ENCODE measurements at places on chromosomes 6 and 20.

DNA sequence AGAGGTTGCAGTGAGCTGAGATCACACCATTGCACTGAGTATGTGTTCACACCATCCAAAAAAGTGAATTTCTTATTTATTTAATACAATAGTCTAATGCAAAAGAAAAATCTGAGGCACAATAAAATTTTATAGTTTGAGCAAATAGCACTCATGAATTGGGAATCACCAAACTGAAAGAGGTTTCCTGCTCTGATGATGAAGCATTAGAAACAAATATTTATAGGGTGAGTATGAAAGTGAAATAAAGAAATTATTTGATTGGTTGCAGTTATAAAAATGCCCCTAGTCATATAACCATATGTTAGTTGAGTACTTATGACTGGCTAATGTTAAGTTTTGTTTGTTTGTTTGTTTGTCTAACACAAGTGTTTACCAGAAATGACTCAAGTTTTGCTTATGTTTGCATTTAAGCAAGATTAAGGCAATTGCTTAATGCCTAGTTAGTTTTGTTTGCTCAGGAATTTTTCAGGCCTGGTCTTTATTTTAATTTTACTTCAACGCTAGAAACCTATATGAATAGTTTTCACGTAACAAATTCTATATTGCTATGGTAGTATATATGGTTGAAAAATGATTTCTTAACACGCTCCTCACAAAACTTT is 151.5 kb upstream of the FAM83B start:
- no peak for DNase-seq

DNA sequence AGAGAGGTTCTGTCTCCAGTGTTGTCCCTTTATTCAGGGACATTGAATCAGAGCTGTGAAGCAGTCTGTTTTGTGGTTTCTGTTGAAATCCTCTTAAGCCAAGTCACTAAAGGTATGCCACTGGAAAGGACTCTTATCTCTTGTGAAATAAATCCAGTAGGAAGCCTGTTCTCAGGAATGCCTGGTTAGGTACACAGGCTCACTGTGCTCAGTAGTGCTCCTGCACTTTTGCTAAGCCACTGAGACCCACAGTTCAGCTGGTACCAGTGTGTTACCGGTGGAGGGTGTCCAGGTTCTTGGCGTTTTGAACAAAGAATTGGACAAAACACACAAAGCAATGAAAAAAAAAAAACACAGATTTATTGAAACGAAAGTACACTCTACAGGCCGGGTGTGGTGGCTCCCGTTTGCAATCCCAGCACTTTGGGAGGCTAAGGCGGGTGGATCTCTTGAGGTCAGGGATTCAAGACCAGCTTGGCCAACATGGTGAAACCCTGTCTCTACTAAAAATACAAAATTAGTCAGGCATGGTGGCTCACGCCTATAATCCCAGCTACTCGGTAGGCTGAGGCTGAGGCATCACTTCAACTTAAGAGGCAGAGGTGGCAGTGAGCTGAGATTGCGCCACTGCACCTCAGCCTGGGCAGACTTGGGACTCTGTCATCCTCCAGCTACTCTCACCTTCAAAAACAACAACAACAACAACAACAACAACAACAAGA is 186.1 kb downstream of the JARID2 start:
- DNase-seq: no peak

DNA sequence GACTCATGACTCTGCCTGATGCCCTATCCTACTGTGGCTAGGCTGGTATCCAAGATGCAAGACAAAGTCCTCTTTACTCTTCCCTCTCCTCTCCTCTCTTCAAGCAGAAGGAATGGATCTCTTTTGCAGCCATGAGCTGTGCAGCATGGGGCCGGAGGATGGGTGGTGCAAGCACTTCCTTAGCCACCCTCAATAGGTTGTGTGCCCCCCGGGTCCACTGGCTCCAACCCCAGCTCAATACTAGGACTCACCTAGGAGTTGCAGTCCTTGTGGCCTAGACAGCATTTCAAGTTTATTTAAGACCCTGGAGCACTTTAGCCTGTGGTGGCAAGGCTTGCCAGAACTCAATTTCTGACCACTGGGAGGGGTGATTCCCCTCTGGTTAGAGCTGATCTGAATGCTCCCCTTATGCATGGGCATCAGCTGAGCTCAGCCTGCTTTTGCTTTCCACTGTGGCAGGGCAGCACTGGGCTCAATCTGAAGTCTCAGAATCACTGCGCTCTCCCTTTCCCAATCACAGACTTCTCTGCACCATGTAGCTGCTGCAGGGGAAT is 29.0 kb upstream of the GRM4 start:
- DNase-seq: no peak

DNA sequence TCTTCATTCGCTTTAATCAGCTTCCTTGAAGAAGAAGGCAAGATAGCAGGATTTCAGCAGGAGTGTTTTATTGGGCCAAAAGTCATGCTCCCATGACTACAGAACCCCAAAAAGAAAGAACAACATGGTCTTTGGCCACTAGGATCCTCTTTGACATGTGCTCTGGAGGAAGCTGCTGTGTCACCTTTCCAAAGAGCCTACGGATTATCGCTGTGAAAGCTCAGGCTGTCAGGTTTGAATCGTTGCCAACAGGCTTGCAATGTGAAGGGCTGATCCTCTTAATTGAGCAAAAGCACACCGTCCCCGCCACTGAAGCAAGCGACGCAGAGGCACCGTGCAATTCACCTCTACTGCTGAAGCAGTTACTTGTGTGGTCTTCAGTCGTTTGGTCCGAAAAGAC is 29.0 kb downstream of the MYLIP start:
- DNase-seq: peak; percentile 26

DNA sequence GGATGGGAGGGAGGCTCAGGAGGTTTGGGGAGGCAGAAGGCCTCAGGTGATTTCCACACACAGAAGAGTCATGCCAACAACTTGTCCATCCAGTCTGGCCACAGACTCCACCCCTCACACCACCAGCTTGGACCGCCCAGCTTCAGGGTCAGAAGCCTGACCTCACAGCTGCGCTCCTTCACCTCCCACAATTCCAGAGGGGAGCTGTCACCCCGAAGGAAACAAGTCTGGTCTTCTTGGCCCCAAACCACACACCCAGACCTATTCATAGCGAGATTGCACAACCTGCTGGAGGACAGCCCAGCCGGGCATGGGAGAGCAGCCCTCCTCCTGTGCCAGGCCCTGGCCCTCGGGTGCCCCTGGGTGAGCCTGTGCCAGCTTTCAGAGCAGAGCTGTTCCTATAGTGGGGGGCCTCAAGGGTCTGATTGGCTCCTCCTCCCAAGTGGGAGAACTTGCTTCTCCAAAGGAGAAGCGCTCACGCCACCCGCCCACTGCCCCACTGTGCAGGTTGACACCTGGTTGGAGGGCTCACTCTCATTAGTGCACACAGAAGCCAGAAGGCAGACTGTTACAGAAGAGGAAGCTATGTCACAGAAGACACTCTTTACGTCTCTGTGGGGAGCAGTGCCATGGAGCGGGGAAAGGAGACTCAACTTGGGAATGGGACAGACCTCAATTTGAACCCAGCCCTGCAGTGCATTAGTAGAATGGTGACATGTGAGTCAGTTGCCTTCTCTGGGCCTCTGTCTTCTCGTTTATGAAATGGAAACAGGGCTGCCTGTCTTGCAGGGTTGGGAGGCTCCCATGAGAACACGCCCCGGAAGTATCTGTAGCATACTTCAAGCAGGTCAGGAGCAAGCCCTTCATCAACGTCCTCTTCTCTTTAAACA is 128.8 kb downstream of the FOXO3 start:
- no peak for DNase-seq

- no peak for DNase-seq
Observed at GRCh38 chr6:42171813-42172581, 1.2 kb upstream of the GUCA1A start.

- DNase-seq: no peak
Observed at GRCh38 chr6:147950623-147950987, 392.0 kb upstream of the SASH1 start.

- no peak for DNase-seq
Observed at GRCh38 chr6:43645613-43645964, 753 bp downstream of the RSPH9 start.

DNA sequence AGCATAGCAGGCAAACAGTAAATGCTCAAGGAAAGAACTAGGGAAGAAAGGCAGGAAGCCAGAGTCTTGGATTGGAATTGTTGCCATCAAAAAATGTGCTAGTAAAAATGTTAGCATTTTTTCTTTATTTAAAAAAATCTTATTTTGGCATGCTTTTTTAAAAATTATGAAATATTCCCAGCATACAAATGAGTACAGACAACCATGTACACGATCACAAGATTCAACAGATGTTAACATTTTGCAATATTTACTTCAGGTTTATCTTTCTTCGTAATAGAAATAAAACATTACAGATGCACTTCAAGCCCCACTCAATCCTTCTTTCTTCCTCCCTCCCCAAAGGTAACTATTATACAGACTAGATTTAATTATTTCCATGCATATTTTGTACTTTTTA is 27.4 kb upstream of the NOP56 start:
- DNase-seq: no peak

GRCh38 chr20:45426320-45427016 is 10.5 kb downstream of the PIGT start:
- no peak for DNase-seq

- no peak for DNase-seq
Observed at GRCh38 chr6:130697271-130697994, 129.8 kb upstream of the SMLR1 start.

DNA sequence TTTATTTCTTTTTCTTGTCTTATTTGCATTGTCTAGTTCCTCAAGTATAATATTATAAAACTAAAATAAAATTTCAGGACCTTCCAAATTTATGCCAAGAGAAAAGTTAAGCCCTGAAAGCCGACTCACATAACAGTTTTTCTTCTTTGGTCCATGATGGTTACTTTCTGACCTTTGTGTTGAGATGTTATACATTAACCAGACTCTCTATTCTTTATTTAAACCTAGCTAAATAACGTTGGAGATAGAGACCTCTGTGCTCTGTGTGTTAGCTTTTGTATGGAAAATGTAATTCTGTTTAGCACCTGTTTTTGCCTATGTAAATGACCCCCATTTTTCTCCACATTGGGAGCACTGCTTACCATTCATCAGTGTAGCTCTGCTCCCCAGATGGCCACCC is 352.4 kb downstream of the CD109 start:
- DNase-seq: no peak

- no peak for DNase-seq
Observed at GRCh38 chr20:40771848-40772511, 82.9 kb upstream of the MAFB start.

- no peak for DNase-seq
Observed at GRCh38 chr20:36677422-36677771, 31.4 kb upstream of the SLA2 start.

- no peak for DNase-seq
Observed at GRCh38 chr6:30555816-30556065, 548 bp downstream of the GNL1 start.

GRCh38 chr6:79231101-79231500 is 3.4 kb downstream of the HMGN3 start:
- no peak for DNase-seq

DNA sequence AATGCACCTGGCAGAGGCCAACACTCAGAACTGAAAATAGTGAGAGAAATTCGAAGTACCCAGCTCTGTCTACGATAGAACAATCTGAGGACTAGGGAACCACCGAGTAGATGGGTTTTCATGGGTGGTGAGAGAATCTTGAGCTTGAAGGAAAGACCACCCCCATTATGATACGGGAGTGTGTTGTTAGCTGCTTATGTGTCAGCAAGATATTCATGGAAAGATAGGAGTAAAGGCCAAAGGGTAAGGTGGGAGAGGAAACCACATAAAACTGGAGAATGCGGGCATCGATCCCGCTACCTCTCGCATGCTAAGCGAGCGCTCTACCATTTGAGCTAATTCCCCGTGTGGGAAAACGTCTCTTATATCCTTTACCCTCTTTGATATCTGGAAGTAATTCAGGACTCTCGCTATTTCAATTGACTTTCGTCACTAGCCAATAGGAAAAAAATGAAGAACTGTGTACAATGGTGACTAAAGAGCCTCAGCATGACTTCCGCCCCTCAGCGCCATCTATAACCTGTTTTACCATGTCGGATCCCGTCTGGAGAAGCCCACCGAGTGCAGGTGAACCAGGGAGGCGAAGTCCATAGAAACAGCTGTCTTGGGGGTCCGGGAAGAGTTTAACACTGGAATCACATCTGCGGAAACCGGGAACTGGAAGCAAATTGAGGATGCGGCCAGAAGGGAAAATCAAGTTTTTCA is 25.0 kb upstream of the ABT1 start:
- peak; percentile 84 for DNase-seq

DNA sequence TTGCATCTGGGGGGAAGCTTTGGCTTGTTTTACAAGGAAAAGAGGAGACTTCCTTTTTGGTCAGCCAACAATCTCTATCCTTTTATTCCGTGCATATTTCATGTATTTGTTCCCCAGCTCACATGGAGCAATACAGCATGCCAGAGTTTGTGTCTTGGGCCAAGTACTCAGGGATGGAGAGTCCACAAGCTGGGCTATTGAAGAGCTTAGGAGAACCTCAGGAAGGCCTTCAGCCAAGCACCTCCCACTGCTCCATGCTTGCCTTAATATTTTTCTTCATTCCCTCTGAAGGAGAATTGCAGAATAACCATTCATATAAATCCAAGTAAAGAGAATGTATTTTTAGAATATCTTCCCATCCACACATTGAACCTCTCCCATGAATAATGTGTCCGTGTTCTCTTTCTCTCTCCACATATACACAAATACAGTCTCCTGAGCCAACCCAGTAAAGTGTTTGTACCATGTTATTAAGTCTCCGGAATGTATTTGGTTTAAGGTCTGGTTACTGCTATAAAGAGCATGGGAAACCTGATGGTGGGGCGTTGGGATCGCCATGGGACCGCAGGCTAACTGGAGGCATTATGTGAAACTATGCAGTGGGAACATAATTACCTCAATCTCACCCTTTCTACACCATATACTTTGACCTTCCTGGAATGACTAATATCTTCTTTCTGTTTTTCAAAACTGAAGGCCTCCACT is 3.0 kb downstream of the LAMA4 start:
- DNase-seq: no peak

DNA sequence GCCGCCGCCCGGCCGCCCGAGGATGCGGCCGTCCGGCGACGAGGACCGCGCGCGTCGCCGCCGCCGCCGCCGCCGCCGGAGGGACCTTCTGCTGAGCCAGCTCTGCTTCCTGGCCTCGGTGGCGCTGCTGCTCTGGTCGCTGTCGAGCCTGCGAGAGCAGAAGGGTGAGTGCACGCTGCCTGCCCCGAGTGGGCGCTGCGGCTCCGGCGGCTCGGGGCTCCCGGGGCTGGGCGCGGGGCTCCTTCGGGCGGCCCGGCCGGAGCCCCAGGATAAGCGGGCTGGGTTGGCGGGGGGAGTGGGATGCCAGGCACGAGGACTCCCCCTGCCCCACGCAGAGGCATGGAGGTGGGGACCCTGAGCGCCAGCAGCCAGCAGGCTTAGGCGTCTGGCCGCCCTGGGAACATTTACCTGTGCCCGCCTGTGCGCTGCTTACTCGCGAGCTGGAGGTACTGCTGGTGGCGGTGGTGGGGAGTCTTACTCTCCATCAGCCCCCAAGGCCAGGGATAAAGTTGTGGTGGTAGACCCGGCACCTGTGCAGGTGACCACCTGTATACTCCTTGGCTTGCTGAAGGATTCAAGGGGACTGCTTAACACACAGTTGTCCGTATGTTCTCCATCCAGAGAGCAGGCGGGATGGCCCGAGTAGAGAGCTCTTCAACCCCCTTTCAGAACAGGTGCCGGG is 520 bp downstream of the SLC24A3 start:
- DNase-seq: no peak
